AG10803 (cell line): ENCODE measurements at places on chromosomes 6 and 20.
A peak's percentile ranks its signal among the peaks of the same experiment; 100 is the strongest.

DNA sequence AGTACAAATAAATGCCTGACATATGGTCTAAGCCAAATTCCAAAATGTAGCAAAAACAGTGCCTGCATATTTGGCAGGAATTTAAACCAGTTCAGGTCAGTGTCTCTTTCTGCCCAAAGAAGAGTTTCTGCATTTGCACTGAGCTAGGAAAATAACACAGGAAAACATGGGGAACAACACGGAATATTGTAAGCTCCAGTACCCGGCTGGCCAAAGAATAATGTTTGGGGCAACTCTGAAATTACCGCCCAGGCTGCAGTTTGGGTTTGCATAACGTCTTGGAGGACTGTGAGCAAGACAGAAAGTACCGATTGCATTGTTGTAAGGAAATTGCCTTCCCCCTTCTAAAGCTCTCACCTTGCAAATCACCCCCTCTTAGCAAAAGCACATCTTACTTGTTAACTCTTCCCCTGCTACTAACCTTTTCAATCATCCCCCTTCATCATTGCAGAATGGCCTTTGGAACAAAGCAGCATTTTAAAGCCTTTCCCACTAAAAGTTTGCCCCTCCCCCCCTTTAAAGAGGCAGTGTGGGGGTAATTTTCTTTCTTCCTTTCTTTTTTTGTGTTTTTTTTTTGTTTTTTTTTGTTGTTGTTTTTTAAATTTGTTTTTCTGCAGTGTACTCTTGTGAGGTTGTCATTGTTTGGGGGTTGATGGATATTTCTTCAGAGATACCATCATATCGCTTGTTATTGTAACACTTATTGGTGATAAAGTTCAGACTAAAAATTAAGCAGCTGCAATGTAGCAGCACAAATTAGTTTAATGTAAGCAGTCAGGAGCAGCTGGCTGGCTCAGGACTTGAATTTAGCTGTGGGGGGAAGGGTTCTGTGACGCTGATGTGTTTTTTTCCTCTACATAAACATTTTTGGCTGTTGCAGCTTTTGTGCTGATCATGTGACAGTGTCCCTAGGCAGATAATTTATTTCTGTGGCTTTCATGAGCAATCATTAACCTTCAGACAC lies 100.0 kb upstream of the CITED2 start:
- peak; percentile 56 for DNase-seq

- peak; percentile 46 for DNase-seq
Observed at GRCh38 chr20:51368461-51369211, 173.9 kb downstream of the NFATC2 start.

GRCh38 chr6:131412960-131413830 lies 159.8 kb upstream of the ARG1 start:
- no peak for DNase-seq

DNA sequence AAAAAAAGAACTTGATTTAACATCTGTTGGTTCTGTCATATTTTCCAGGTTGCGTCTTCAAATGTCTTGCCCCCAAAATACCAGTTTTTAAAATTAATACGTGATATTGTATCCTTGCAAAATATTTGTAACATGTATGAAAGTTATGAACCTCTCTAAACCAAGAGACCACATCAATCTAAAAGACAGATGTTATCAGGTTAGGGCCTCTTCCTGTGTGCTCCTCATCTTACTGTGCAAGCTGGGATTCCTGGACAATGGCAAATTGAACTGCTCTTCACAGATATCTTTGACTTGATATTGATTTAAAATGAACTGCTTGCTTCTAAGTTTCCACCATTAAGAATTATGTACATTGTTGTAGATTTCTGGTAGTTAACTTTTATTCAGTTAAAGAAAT lies 9.6 kb downstream of the TMEM239 start:
- DNase-seq = no peak

DNA sequence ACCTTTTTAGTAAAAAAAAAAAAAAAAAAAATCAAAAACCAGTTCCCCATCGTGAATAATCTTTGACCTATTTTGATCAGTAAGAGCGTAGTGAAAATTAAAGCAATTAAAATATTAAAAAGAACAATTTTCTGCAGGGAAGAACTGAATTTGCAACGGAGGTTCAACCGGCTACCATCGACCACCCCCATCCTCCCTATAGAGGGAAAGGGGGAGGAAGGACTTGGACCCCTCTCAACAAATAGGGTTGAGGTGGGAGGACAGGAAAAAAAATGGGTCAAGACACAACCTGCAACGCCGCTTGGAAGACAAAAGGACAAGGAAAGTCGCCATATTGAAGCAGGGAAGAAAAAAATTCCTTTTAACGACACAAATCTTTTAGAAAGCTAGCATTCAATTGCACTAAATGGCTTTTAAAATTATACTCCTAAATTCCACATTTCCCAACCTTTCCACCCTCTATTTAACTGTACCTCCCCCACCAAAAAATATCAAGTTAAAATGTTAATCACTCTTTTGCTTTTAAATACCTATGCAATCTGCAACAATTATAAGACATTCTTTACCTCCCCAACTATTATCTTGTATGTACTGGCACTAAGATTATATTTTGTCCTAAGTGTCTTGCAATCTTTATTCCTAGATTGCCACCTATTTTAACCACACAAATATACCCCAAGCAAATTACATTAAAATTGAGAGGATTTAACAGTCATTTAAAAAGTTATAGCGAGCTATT lies 1.7 kb downstream of the PPP1R10 start:
- peak; percentile 92 for DNase-seq

GRCh38 chr6:15386756-15387112 lies 140.9 kb downstream of the JARID2 start:
- DNase-seq = peak; percentile 25

- no peak for DNase-seq
Observed at GRCh38 chr6:15907914-15908518, 220.9 kb upstream of the MYLIP start.

DNA sequence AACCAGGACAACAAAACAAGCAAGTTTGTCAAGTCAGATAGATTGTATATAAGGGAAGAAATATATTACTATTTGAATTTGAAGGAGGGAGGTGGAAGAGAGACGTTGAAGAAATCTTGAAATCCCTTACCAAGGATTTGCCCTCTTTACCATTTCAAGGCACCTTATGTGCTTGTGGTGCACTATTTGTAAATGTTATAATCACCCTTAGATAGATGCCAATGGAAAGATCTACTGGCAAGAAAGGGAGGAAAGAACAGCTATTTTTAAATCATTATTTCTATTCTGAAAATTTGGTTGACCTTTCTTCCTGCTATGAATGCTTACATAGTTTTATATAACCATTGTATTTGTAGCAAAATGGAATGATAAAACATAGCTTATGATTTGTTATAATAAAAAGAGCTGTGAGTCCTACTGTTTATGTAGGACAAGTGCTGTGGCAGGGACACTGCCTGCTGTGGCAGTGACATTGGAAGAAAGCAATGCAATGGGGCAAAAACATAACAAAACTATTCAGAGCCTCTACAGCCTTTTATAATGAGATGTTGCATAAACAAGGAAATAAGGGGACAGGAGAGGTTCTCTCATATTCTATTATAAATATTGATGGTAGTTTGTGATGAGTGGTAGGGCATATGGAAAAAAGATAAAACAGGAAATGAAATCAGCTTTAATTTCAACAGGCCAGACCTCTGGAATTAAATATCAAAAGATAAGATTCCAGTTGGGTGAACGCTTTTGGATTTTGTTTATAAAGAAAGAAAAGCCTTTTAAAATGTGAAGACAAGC lies 1145.2 kb upstream of the GJE1 start:
- no peak for DNase-seq

DNA sequence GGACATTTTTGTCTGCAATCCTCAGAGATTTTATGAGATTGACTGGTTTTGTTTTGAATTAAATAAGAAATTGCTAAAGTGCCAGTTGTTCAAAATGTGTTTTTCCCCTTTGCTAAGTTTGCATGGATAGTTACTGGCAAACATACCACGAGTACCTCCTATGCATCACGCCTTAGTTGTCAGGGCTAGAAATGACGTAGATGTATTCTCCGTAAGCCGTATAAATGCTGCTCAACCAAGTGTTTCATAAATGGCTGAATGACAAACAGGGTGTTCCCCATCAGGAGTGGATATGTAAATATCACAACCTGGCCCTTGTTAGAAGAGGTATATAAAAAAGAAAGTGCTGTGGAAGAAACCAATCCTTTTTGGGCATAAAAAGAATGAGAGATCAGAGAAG lies 341.1 kb upstream of the ZFP64 start:
- no peak for DNase-seq

- DNase-seq = no peak
Observed at GRCh38 chr6:31355583-31355948, 1.4 kb downstream of the HLA-B start.

- peak; percentile 82 for DNase-seq
Observed at GRCh38 chr20:48295966-48296421, 510.7 kb upstream of the SULF2 start.
